ENCODE measurements at places on chromosomes 4 and X.

- no peak for DNase-seq
Measured at GRCh38 chrX:136659174-136659573, 11.2 kb downstream of the CD40LG start.

- DNase-seq = no peak
Measured at GRCh38 chrX:21581479-21581878, 76.7 kb downstream of the KLHL34 start.

DNA sequence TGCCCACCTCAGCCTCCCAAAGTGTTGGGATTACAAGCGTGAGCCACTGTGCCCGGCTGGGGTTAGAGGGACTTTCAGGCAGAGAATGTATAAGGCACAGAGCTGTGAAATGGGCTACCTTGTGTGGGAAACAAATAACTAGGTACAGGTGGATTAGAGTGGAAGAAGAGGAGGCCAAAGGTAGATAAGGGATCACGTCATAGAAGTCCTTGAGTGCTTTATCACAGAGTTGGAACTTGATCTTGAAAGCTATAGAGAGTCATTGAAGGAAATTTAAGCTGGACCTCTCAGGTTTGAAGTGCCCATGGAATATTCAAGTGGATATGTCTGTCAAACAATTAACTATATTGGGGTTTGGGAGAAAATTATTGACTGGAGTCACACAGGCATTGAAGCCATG lies 8.4 kb downstream of the N4BP2 start:
- DNase-seq = peak; percentile 61

DNA sequence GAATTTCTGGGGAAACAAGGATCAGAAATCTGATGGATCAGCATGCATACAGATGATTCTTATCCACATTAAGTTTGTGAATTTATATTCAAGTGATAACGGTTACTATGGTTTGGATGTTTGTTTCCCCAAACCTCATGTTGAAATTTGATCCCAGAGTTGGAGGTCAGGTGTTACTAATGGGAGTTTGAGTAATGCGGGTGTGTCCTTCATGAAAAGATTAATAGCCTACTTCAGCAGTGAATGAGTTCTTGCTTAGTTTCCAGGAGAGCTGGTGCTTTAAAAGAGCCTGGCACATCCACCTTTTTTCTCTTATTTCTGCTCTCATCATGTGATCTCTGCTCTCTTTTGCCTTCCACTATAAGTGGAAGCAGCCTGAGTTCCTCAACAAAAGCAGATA lies 712.4 kb downstream of the IL1RAPL1 start:
- peak; percentile 40 for DNase-seq

DNA sequence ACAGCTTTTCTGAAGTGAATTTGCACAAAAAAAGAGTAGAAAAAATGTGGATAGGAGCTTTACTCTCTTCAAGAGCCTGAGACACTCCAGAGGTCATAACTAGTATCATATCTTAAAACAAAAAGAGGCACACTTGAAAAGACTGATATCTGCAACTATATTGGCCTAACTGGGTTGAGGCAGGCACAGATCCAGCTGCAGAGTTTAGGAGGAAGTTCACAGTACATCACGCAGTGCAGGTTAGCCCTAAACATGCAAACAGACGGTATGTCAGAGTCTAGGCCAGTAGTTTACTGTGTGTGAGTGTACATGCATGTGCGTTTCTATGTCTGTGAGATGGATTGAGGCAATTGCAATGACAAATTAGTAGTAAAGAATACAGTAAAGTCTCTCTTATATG lies 24.2 kb upstream of the CT47A1 start:
- DNase-seq = no peak

GRCh38 chr4:13626492-13627177 lies 890 bp downstream of the BOD1L1 start:
- DNase-seq = peak; percentile 31

GRCh38 chr4:1171311-1172227 lies 814 bp downstream of the SPON2 start:
- peak; percentile 46 for DNase-seq

DNA sequence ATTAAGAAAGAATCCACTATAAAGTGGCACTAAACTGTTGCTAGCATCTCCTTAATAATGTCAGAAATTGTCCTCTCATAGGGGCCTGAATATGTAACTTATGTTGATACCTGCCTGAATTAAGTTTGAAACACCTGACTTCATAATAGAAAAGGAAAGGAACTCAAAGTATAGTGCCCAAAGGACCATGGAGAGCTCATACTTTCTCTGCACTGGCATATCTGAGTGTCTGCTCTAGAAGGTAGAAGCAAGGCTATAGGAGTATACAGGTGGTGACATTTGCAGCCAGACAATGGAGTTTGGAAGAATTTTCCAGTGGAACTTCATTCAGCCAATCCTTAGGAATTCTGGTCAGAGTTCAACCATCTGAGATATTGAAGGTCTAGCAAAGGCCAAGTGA lies 988.9 kb downstream of the RAB28 start:
- DNase-seq = no peak

DNA sequence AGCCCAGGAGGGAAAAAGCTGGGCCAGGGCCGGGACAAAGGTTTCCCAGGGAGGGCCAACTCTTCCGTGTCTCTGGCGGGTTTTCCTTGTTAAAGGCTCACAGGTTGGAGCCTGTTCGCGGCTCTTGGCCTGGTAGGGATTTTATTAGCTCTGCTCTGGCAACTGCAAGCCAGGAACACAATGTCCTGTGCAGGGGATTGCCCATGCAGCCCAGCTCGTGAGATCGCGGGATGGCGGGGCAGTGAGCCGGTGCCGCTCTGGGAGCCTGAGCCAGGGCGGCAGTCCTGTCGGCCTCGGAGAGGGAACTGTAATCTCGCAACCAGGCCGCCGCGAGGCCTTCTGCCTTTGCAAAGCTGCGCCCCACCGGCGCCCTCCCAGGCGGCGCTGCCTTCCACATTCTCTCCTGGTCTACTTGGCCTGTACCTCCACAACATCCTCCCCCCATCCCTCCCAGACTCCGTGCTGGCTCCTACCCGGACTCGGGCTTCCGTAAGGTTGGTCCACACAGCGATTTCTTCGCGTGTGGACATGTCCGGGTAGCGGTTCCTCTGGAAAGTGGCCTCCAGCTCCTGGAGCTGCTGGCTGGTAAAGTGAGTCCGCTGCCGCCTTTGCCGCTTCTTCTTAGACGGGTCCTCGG lies 2.1 kb downstream of the PITX2 start:
- peak; percentile 35 for DNase-seq
